ENCODE measurements at places on chromosomes 11 and 22.

DNA sequence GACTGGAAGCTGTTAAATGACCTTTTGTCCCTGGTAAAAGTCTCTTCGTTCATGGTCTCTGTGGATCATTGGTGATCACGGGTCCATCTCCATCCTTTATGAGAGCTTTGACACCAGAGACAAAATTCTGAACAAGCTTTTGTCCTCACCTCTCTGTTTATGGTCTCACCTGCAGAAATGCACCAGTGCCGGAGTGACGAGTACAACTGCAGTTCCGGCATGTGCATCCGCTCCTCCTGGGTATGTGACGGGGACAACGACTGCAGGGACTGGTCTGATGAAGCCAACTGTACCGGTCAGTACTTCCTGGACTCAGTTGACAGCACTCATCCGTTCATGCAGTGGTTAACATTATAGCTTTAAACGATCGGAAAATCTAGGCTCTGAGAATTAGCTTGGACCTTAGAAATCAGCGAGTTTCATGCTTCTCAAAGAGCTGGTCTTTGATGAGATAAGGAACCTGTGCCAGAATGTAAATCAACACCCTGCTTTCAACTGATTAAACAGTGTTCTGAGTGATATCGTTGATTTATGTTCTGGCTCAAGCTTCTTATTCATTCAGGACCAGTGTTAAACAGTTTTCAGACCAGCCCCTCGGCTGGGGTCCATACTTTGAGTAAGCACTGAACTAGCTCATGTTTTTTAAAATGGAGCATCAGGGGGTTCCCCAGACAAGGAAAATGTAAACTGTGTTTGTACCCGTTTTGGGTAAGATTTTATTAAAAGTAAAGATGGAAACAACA is 124.5 kb upstream of the SORL1-AS1 start:
- DNase-seq = no peak

DNA sequence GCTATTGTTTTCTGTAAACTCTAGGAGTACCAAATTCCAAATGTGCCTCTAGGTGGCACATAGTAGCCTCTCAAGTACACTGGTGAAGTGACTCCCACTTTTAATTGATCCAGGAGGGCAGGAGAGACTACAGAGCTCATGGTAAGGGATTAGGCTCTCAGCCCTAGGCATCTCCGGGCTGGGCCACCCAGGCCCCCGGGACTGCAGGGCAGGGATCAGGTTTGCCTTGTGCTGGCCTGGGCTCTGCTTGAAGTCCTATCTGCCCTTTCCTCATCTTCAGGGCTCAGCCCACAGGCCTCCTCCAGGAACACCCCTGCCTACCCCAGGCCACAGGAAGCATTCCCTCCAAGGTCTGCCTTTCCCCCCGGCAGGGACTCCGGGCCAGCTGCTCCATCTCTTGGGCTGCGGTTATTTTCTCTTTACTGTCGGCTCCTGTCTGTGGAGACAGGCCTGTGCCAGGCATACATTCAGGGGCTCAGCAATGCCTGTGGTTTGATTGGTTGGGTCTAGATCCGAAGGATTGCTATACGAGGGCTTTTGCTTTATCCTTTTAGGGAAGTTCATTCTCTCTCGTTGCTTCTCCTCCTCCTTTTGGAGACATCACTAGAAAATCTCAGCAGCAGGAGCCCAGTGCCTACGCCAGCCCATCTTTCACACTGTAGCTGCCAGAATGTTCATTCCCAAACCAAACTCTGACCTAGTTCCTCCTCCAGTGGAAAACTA is 32.8 kb downstream of the PARVA start:
- no peak for DNase-seq

GRCh38 chr22:27834364-27835185 is 33.0 kb upstream of the MN1 start:
- no peak for DNase-seq

DNA sequence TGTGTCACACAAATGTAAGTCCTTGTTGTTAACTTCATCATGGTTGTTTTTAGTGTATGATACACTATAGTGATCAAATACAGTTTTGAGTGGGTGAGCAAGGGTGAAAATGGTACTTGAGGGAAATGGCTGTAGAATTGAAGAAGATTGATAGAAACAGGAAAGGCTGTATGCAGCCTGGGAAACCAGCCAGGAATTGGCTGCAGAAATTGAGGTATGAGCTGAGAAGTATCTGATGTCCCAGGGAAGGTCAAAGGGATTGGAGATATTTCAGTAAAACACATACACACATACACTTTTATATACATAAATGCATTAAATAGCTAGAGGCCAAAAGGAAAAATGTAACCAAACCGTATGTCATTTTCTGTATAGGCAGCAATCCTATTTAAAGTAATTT is 13.1 kb upstream of the YAP1 start:
- DNase-seq = no peak

- no peak for DNase-seq
These were observed 104.5 kb downstream of the UVRAG start for GRCh38 chr11:75919525-75919924.

DNA sequence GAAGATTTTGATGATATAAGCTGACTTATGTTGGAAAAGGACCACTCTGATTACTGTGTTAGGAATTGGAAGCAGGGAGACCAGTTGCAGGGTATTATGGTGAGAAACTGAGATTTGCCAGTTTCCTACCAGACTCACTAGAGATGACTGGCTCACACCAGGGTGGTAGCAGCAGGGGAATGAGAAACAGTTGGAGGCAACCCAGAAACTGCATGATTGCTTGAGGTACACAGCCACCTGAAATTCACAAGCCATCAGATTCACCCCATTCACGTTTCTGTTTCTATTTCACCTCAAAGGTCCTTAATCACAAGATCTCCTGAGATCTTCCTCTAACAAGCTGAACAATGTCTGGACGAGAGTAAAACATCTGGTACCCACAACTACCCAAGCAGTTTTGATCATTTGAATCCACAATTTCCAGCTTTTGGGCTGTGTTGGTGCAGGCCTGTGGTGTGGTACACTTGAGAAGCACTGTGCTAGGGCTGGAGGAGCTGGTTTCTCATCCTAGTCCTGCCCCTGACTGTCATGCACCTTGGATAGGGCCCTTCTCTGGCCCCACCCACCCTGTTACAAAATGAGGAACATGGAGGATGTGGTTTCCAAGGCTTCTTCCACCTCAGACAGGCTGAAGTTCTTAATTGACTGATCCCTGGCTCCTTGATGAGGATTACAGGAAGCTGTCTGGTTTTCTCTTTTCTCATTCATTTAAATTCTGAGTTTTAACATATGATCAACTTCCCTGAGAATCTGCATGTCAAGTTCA is 233.4 kb downstream of the INSC start:
- DNase-seq = no peak

GRCh38 chr22:25492841-25493734 is 71.4 kb upstream of the GRK3 start:
- no peak for DNase-seq

DNA sequence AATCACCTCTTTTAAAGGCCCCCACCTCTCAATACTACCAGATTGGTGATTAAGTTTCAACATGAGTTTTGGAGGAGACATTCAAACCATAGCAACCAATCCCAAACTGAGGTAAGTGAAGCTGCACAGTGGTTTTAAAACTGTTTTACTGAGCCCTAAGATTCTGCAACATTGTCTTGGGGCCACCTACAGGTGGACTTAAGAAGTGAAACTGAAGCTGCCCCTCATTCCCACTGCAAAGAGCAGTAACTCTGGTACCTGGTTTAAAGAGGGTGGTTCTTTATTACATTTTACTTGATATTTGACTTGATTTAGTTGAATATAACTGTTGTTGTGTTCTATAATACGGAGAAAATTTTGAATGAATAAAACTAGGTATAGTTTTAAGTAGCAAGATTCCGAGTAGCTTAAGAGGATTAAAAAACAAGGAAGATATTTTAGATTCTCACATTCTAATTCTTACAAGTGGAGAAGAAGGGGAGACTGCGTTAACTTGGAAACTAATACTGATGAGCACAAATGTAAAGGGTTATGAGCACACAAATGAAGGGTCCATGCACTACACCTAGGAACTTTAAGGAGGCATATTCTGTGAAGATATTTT is 26.7 kb downstream of the SYT9 start:
- DNase-seq = no peak

Data from right lobe of liver (tissue), 6 donors.